ENCODE measurements at places on chromosomes 2 and 18.

GRCh38 chr2:77602771-77603170 is 80.6 kb upstream of the LRRTM4 start:
- DNase-seq: no peak

DNA sequence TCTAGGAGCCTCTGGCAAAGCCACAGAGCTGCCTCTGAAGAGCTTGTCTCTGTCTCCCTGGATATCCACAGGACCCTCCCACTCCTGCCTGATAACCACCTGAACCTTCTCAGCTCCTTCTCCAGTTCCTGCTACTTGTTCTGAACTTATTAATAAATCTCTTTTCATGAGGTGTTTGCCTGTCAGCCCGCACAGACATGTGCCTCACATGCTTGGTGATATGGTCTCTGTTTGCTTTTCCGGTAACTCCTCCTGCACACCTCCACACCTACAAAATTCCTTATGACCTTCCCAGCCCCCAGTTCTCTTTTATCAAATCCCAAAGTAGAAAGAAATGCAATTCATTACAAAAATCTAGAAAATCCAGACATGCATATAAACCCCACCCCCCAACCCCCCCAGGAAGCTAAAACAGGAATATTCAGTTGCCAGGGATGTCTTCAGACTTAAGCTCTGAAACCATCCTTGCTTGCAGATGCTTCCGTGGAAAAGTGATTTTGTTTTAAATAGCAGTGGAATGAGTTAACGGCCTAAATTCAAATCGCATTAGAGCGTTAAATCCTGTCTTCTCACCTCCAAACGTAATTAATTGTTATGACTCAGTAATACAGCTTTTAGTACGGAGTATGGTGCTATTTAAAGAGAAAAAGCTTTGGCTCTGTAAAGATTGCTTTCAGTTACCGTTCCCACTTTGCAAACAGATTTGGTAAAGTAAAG is 2.1 kb upstream of the PID1 start:
- DNase-seq: no peak

DNA sequence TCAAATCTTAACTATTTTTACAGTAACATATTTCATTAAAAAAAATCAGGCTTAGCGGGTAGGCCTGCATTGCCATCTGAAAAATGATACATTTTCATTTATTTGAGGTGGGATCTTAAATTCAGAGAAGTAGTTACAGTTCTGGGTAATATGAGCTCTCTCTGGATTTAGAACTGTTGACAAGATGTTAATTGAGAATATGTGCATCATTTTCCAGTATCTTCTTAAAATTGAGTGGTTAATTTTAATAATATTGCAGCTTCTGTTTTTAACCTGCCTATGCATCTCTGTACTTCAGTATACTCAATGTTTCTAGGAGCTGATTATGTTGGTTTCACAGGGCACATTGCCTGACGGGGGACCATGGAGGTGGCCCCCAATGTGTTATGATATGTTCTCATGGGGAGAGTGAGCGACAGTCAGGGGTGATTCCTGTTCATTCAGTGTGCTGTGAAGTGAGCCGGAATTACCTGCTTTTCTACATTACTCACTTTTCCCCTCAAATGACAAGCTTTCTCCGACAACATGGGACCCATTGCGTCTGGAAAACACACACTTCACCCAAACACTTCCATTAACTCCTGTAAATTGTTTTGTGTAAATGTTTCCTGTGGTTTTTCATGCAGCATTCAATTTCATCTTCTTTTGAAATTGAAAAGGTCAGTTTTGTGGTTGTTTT is 406.2 kb downstream of the MTX2 start:
- no peak for DNase-seq

DNA sequence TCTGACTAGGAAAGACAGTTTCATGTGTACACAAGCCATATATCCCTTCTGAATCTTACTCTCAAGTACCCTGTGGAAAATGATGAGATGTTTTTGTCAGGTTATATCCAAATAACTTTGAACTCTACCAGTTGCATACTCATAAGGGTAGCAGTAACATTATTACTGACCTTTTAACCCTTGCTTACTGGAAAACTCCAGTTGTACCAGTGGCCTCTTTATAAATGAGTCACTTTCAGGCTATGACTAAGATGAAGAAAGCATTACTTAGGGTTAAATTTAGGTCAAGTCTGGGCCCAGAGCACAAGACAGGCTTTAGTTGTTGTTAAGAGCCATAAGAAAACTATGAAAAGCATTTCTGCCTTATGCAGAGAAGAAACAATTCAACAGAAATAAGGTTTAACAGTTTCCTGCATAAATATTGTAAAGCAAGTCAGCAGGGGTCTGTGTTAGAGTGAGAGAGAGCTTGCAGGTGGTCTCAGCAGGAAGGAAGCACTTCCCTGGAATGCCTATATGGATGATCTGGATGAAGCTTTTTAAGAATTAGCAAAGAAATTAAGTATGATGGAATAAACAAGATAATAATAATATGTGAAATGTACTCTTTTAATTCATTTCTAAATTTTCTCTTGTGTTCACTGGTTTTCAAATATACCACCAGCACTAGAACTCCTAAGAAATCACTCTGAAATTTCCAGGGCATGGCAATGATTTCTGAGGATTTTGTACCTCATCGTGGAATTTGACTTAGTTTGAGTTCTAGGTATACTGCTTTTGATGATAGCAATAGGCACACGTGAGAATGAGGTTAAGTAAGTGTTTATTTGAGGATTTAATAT is 126.6 kb downstream of the UBE2E3 start:
- no peak for DNase-seq

DNA sequence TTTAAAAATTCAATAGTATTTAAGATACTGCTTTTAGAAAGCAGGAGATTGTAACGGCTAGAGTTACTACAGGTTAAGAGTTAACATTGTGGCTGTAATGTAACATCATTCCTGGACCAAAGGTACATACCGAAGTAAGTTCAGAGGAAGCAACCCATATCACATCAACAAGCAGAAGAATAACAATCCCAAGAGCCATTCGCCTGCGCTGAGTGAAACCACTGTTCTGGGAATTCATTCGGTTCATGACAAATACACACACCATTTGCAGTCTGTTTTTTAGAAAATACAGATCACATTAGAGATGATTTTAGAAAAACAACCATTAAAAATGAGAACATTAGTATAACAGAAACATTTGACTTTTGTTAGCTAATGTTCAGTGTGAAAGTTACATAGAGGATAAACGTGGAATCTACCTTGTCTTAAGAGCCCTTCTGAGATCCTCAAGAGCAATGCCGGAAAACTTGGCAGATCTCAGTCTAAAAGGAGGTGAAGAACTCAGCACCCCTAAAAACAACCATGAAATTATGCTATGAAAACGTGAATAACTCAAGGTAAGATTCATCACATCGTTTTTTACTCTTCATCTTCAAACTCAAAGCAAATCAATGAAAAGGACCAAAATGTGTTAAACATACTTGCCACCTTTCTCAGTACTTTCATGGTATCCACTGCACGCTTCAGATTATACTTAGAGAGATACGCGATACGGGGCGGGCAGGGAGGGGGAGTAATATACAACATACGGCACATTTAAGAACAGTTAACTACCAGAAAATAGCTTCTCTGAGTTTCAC is 1.2 kb downstream of the SLC35F5 start:
- no peak for DNase-seq

DNA sequence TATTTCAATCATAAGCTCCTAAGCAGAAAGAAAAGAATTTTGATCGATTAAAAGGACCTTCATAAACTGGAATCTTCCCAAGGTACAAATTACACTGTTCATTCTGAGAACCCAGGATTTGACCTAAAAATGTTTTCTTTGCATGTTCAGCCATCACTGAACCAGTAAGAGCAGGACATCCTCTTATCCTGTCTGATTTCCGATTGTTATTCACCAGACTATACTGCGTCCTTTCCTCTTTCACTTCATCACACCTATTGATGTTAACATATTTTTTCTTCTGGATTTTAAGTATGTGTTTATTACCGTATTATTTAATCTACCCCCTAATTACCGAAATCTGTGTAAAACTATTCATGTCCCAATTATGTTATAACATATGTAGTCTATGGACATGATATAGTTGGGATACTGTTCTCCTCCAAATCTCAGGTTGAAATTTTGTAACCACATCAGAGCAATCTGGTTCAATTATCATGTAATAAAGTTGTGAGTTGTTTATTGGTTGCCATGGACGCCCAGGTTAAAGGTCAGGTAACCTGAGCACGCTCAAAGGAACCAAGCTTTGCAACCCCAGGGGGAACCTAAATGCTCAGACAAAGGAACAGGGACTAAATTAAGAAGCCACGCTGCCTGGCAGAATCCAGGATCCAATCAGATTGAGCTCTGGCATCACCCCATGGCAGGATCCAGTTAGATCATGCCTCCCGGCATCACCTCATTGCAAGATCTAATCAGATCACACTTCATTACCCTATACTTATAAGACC is 11.6 kb upstream of the TBC1D8 start:
- DNase-seq: no peak

DNA sequence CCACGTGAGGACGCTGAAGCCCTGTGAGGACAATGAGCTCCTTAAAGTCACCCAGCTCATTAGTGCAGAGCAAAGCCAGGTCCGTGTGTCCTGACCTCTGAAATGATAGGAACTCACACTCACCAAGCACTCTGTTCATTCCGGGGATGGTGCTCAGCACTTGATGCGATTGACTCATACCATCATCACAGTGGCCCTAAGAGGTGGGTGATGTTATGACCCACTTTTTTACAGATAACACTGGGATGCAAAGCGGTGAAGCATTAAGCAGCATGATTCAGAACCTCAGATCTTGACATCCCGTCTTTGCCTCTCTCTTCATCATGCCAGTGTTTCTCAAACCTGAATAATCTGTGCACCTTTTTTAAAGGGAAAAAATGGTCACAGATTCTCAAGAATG is 234.8 kb downstream of the ALPK2 start:
- no peak for DNase-seq

DNA sequence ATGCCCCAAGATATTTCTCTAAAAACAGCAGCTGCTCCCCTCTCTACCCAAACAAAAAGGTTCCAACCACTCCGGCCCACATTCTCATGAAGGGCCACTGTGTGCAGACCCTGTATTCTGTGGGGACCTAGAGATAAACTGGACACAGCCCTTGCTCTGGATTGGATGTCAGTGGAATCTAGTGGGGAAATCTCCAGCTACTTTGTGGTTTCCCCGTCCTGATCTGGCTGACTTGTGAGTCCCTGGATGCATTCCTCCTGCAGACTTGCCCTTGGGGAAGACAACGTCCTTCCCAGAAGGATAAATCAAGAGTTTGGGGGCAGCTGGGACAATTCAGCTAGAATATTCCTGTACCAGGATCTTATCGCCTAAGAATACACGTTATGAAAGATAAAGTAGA is 151.1 kb downstream of the FSHR start:
- no peak for DNase-seq

DNA sequence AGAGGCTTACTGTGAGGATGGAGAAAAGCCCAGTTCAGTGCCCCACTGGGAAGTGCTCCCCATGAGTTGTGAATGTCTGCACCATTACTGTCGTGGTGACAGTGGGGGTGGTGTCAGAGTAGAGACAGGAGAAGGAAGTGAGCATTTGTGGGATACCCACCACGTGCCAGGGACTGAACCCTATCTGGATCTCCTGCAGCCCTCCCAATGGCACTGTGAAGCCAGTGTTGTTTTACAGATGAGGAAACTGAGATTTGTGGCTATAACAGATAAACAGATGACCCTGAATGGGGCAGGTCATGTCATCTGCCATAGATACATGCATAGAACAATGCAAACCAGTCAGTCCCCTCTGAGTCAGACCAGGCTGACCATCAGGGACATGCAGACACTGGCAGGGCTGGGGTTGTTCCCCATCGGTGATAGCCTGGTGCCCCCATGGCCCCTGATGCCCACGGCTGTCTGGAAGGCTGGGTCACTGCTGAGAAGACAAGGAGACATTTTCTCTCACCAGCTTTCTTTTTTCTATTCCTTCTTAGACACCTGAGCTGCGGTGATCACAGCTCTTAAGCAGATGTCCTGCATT is 60.8 kb downstream of the EMILIN2 start:
- no peak for DNase-seq

DNA sequence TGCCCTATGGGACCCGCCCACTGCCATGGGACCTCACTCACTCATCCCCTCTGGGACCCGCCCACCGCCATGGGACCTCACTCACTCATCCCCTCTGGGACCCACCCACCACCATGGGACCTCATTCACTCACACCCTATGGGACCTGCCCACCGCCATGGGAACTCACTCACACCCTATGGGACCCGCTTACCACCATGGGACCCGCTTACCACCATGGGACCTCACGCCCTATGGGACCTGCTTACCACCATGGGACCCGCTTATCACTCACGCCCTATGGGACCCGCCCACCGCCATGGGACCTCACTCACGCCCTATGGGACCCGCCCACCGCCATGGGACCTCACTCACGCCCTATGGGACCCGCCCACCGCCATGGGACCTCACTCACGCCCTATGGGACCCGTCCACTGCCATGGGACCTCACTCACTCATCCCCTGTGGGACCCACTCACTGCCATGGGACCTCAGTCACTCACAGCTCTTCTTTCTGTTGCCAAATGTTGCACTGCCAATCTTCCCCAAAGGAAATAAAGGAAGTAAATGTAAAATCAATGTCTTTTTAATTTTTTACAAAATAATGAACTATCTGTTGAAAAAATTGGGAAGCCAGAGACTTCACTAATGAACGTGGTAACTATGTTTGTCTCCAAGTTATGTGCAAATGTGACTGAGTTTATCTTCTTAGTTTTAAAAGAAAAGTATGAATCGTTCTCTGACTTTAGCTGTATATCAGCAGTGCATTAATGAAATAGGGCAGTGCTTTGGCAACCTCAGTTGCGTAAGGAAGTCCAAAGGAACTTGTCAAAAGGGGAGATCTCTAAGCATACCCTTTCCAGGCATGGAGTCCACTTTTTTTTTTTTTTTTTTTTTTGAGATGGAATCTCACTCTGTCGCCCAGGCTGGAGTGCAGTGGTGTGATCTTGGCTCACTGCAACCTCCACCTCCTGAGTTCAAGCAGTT is 101.5 kb upstream of the MGAT5 start:
- no peak for DNase-seq

DNA sequence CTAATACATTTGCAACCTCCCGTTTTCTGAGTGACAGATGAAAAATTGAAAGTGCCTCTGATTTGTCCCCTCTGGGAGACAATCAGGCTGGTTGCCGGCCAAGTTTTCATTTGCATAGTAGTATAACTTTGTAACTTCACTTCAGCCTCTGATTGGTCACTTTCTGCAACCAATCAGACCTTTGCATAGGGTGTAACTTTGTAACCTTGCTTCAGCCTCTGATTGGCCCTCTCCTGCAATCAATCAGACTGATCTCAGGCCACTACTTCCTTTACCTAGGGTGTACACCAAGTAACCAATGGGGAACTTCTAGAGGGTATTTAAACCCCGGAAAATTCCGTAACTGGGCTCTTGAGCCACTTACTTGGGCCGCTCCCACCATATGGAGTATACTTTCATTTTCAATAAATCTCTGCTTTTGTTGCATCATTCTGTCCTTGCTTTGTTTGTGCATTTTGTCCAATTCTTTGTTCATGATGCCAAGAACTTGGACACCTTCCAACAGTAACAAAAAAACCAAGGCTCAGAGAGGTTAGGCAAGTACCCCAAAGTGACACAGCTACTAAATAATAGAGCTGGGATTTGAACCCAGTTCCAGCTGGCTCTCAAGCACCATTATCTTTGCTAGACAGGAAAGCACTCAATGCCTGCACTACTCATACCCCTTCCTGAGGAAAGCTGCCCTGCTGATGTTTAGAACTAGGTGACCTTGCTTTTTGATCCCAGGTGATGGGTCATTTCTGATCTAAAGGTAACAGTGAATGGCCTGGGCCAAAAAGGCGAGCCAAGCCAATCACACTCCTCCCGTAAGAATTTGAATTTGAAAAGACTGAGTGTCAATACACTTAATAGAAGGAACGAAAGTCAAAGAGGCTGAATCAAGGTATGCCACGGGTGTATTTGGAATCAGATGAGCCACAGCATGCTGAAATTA is 10.9 kb upstream of the MYOM1 start:
- no peak for DNase-seq

GRCh38 chr2:12669036-12669435 is 47.7 kb upstream of the TRIB2 start:
- DNase-seq: no peak

Measured in caudate nucleus (tissue), 63 donors.